ENCODE measurements at places on chromosomes 5 and 9.

DNA sequence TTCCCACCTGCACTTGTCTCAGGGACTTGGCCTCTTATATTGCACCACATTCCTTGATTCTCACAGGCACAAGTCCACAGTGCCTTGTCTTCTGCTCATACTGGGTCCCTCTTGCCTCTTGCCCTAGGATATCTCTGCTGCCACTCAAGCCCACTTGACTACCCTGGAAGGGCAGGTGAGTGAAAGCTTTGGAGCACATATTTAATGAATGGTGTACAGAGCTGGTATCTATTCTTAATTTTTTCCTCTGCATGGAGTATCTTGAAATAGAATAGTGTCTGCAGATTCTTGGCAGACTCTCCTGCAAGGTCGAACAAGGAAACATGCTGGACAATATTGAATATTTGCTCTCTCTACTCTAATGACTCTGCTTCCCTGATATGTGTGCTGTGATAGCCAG lies 1248.0 kb downstream of the MAT2B start:
- no peak for DNase-seq

GRCh38 chr5:33260098-33260497 lies 180.7 kb upstream of the TARS1 start:
- no peak for DNase-seq

DNA sequence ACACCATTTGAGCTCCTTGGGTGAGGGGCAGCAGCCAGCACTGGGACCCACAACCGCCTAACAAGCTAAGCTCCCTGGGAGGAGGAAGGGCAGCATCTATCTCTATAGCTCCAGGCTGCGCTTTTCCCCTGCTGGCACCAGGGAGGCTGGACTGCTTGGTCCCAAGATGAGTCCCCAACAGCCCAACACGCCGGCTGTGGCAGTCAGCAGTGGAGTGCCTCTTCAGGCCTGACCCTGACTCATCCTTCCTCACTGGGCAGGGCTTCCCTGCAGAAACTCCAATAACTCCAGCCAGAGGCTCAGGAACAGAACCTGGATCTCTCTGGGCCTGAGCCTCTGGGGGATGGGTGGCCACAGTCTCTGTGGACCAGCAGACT lies 113.7 kb upstream of the ADAMTS16 start:
- no peak for DNase-seq

GRCh38 chr9:121557581-121558447 lies 58.2 kb upstream of the GGTA1 start:
- no peak for DNase-seq

DNA sequence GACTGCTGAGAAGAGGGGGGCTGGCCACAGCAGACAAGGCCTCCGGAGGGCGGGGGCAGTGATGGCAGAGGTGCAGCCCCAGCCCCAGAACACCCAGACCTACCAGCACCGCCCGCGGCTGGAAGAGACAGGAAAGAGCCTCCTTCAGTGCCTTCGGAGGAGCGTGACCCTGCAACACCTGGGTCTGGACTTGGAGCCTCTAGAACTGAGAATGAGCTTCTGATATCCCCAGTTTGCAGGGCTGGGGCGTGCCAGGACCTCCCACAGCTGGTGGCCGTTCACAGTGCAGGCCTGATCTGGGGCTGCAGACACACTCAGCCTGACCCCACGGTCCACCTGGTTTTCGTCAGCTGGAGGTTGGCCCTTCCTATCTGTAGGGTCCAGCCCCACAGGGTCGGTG lies 9.1 kb downstream of the LCN10 start:
- DNase-seq: no peak

- no peak for DNase-seq
Measured at GRCh38 chr5:104345222-104346016, 782.8 kb upstream of the NUDT12 start.
